Cardiac fibroblast (primary cell): ENCODE measurements at places on chromosomes 13 and 19.

DNA sequence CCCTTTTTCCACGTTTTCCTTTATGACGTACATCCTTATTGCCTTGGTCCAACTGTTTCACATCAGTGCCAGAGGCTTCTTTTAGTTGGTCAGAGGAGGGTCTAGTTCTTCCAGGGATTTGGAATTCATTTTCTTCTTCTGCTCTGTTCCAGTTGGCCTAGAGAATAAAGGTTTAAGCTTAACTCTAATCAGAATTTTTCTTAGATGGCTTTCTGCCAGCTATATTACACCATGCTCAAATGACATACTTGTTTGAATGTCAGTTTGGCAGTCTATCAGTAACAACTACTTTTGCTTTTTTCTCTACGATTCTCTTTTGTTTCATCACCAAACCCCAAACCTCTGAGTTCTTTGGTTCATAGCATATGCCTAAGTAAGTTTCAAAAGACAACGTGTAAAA, 16.8 kb downstream of the SPART start:
- DNase-seq, result peak; percentile 47

DNA sequence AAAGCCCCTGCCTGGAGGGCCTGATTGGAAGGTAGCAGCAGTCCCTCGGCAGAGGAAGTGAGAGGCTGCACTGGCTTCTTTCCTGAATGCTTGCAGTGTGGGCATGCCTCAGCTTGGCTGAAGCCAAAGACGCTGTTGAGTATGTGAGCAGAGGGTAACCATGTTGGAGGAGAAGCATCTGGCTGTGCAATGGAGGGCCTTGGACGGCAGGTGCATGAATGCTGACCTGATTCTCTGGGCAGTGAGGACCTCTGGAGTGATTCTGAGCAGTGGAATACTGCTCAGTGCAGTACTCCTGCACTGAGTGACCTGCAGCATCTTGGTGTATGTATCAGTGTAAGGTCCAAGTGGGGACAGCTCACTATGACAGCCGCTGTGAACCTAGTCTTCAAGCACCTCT, 46.9 kb downstream of the SOX1 start:
- DNase-seq, result no peak

- peak; percentile 28 for DNase-seq
These were observed 29.6 kb upstream of the CACTIN start for GRCh38 chr19:3656073-3656746.

DNA sequence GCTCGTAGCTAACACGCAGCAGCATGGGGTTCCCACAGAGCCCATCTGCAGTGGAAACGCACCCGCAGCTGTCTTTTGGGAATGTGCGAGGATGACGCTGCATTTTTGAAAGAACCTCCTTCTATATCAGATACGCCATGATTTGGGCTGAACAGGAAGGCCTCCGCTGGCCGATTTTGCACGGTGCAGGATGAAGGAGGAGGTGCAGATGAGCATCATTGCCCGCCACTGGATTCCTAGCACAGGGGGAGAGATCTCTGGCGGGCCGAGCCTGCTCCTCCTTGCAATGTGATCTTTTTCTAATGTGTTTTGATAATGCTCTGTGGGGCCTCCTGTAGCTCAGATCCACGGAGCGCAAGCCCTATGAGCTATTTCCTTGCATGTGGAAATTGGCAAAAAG, 55.5 kb downstream of the EFNB2 start:
- no peak for DNase-seq

DNA sequence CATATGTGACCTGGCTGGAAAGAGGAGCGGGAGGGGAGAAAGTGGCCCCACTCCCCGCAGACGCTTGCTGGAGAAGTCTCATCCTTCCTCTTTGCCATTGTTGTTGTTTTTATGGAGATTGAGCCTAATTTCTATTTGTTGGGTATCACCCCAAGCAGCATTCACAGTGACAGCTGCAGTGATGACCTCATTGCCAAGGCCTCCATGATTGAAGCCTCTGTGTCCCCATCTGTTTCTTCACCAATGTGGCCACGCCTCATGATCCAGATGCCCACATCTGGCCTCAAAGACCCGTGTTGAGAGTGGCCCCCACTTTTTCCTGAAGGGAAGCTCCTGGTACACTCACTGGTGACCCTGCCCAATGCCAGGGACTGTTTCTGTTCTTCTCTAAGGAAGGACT, 154.2 kb downstream of the SLC7A1 start:
- DNase-seq, result no peak

- no peak for DNase-seq
These were observed 19.8 kb upstream of the FXYD3 start for GRCh38 chr19:35095667-35096368.

DNA sequence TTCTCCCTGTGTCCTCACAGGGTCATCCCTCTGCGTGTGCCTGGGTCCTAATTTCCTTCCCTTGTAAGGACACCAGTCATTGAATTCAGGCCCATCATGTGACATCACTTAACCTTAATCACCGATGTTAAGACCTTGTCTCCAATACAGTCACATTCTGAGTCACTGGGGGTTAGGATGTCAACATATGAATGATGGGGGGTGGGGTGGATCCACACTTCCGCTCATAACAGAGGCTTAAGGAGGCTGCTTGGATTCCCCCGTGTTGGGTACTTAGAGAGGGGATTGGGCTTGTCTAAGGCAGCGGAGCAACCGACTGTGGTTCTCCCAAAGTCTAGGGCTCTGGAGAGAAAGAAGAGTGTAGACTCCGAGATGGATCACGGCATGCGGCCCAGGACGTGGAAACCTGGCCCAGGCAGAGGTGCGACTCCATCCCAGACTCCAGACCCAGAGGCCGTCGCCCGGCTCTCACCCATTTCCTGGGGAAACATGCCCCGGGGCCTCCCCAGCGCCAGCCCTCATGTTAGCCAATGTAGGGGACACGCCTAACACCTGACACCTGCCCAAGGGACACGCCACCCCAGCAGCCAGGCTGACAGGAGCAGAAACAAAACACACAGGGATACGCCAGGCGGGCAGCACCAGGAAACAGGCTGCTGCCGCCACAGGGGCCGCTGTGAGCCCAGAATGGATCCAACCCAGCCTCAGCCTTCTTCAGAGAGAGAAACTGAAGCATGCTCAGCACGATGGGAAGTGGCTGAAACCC, 17.1 kb upstream of the IGLON5 start:
- DNase-seq, result no peak

DNA sequence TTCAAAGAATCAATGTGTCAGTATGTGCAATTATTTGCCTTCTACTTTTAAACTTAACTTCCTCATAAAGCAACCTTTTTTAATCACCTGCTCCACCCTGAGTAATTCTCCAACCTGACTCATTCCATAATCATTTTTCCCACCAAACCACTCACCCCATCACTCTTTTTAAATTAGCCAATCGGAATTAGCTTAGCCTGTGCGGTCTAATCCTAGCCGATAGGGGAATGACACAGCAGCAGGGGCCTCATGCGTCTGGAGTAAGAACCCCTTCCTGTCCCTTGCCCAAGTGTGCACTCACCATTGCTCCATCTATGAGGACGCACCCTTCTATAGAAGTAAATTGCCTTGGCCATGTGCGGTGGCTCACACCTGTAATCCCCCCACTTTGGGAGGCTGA, 27.4 kb upstream of the ZNF83 start:
- DNase-seq, result peak; percentile 33

DNA sequence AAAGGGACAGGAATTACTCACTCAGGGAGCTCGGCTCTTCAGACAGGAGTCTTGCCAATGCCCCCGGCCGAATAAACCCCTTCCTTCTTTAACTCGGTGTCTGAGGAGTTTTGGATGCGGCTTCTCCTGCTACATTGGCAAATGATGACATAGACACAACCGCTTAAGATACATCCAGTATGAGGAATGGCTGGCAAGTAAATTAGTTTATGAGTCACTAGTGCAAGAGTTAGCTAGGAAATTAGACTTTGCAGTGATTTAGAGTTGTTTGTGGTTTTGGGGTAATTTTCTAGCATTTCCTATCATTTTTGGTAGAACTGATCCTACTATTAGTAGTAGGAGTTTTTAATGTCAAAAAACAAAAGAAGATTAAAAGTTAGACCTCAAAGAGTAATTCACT, 166.2 kb downstream of the SLITRK1 start:
- DNase-seq, result no peak

GRCh38 chr19:1836458-1837221, 11.6 kb downstream of the REXO1 start:
- no peak for DNase-seq

DNA sequence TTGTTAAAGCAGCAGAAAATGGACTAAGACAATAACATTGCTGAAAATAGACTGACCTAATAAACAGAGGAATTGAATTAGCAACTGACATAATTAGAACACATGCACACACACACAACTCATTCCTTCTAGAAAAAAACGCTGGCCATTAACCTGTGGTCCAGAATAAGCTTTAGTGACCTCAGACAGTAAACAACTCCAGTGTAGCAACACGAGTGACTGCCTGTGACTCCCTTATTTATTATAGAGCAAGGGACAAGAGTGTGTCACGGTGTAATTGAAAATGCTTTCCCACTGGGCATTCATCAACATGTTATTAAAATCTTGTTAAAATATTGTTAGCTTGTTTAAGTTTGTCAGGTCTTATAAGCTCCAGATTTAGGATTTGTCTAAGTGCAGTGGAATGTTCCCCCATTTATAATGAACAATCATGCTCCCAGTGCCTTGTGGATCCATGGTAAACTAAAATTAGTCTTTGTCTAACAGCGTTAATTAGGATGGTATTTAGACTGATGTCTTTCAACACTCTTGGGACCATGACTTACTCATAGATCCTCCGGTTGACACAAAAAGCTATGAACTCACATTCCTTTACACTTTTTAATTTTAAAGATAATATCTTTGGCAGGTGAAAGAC, 111.7 kb upstream of the IRS2 start:
- DNase-seq, result no peak

DNA sequence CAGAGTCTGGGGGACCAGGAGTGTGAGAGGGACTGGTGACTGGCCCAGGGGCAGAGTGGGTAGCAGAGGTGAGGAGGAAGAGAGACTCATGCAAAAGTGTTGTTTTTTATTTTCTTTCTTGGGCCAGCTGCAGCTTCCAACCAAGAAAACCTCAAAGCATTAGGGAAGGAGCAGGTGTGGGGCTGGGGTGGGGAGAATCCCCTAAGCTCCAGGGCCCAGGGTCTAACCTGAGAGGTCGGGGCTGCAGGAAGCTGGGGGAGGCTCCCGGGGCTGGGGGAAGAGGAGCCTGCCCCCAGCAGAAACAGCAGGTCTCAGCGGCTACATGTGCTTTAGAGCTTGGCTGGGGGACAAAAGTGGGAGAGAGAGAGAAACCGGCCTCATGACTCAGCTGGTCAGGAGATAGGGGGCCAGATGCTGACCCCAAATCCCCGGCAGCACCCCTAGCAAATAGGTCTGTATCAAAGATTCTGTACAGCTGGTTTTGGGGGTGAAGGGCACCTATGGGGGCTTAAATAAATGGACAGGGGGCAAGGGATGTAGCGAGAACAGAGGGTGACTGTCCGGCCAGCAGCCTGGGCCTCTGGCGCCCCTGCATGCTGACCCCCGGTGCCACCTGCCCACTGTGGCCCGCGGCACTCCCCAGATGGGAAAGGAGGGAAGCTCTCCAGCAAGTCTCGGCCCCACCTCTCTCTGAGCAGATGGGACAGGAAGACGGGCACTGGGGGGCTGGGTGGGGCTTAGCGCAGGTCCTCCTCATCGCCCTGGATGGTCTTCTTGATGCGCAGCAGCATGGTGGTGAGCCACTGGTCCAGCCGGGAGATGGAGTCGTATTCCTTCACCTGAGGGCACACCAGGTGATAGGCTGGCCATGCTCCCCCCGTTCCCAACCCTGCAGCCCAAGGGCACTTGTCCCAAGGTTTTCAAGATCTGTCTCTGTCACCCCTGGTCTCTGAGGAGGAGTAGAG, 3.8 kb upstream of the KPTN start:
- DNase-seq, result no peak

DNA sequence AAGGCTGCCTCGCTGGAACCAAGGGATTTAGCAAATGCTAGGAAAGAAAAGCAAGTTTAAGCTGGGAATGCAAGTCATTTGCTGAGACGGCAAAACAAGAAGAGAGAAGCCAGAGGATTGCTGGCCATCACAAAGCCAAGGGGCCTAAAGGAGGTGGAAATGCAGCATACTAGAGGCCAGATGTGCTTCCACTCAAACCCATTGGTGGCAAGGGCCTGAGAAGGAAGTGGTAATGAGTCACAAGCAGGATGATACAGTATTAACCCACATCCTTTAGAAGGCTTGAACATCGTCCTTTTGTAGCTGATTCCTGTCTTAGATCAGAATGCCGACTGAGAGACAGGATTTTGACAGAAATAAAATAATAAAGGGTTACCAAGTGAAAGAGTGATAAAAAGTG, 68.2 kb downstream of the ITGBL1 start:
- DNase-seq, result peak; percentile 38

GRCh38 chr13:32910530-32910929, 105.7 kb upstream of the KL start:
- no peak for DNase-seq

DNA sequence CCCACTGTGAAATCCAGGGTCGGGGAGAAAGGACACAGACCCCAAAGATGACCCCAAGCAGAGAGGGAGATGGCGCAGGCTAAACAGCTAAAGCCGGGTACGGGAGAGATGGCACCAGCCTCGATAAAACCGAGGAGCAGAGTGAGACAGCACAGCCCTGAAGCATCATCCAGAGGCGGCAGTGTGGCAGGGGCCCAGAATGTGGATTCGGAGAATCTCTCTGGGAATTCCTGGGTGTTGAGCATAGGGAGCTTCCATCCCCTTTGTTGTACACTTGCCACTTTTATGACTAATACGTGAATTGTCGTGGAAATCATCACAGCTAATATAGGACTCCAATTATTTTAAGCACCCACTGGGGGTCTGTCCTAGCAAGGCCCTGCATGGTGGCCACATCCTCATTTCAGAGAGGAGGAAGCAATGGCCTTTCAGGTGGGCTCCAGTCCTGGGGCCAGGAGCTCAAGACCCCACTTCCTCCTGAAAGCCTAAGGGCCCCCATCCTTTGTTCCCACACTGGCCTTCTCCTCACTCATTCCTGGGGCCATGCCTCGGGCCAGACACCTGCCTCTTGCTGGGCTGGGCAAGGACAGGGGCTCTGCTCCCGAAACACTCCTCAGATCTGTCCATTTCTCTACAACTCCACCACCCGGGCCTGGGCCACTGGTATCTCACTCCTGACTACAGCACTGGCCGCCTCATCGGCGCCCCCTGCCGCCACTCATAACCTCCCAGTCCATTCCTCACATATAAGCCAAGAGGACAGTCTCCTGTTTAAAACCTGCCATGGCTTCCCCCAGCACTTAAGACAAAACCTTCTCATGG, 29.3 kb upstream of the ATP1A3 start:
- DNase-seq, result peak; percentile 38

DNA sequence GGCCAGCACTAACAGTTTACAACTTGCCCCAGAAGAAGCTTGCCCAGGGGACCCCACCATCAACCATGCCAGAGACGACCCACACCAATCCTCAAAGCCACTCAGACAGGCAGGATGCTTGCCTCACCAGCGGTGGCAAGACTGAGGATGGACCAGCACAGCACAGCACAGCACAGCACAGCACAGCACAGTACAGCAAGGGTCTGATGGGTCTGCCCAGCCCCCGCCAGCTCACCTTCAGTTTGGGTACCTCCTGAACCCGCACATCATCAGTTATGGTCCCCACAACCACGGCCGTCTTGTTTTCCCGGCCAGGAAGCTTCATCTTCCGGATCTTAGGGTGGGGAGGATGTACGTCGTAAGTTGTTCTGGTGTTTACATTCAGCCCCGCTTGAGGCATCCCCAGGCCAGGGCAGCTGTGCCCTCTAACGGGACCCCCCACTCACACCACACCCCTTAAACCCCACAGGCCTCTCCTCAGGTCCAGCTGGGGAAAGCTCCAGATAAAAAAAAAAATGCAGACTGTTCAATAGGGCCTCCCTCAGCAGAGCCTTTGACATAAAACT, 1.7 kb upstream of the FAM83E start:
- no peak for DNase-seq
